ENCODE measurements at places on chromosomes 3 and 15.

- no peak for DNase-seq
Observed at GRCh38 chr3:16358336-16358735, 93.3 kb downstream of the OXNAD1 start.

DNA sequence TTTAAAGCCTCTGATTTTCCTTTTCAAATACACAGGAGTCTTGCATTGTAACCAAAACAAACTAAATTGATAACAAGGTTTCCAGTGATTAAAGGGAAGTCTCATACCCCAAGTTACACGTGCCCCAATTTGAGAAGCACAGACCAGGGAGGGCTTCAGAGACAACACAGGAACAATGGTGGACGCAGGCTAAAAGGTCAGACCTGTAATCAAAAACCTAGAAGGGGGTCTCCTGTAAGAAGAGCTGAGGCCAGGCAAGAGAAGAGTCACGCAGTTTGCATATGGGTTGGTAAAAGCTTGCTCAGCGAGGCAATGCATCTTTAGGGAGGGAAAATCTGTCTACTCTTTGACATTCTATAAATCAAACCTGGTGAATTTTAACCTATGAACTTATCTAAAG, 58.6 kb upstream of the MCF2L2 start:
- DNase-seq, result no peak

DNA sequence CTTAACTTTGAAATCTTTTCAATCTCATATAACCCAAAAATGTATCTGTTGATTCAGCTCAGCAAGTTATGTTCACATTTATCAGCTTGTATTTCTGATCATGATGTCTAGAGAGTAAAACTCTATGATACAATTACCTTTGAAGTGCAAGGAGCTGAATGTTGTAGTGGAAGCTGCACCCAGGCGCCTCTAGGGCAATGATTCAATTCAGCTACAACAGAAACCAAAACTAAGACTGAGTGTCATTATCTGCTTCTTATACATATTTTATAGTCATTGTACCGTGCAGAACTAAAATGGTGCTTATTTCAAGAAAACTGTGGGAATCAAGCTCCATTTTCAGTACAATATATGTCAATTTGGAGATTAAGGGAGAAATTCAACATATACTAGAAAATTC, 1237.5 kb downstream of the ZPLD1 start:
- DNase-seq, result no peak

DNA sequence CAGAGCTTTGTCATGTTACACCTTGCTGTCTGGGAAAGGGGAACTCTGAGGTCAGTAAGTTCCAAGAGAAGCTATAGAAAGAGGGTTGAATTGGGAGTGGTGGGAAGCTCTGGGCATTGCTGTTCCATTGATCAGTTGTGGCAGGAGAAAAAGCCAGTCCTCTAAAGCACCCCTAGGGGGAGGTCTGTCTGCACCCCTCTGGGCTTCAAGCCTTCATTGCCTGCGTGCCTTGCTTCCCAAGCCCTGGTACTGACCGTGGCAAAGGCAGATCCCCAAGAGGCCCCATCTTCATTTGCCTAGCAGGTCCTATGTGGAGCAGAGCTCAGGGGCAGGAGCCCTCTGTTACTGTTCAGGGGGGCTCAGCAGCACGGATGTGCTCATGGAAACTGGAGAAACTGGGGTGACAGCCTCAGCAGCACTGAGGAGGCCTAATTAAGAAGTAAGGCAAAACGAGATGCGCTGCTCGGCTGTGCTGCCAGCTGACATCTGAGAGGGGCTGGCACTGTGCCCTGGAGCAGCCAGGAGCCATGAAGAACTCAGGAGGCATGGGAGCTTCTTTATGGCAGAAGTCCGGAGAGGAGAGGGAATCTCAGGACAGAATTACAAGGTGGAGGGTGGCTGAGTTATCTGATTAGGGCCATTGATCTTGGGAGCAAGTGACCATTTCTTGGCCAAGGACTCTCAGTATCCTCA, 270.9 kb downstream of the RPLP1 start:
- DNase-seq, result no peak

GRCh38 chr15:77783636-77784035, 150.9 kb upstream of the LINGO1 start:
- no peak for DNase-seq

DNA sequence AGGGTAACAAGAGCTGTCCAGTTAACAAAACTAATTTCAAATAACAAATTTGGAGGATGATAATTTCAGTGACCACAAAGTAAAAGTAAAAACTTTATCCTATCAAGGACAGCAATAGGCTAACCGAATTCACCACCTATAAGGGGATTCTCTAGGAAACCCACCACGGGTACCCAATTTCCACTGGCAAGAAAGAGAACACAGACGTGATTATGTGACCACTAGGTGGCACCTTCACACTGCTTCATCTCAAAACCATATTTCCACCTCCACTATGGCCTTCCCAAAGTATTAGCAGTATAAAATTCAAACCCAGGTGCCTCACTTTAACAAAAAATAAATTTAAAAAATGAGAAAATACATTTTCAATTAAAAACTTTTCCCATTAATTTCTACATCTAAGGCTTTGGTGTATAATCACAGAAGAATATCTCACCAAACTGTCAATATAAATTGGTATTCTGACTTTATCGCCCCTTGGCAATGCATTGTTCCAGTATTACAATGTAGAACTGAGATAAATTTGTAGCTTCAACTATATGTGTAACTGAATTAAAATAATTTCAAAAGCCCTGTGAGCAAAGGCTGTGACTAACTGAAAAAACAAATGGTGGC, 96.5 kb downstream of the FSIP1 start:
- DNase-seq, result no peak

DNA sequence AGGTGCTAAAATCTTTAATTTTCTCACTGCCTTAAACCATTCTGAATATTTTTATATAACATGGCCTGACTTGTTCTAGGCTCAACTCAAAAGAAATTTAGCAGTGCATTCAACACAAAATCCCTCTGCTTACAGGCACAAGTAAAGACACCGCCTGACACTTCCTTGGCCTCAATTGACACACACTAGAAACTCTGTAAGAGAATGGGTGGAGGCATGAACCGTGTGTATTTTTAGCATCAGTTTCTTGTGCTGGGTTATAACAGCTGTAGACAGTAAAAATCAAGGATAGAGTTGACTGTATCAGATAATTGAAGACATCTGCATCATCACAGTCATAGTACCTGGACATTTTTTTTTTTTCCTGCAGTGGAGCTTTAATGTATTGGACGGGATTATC, 54.3 kb downstream of the SLC9A9 start:
- DNase-seq, result no peak

DNA sequence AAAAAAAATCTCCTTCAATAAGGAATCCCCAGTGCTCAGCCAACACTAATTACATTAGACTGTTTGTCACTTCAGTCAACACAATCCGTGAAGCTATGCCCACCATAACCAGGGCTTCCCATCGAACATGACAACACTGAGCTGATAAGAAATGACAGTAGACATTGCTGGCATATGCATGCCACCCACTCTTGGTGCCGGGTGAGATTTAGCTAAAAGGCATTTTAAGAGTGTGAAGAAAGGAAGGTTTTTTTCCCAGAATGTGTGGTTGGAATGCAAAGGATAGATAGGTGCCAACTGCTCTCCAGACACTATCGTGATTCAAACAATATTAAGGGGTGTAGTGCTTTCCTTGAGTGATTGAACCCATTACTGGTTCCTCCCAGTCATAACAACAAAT, 344.0 kb upstream of the LMCD1 start:
- no peak for DNase-seq

DNA sequence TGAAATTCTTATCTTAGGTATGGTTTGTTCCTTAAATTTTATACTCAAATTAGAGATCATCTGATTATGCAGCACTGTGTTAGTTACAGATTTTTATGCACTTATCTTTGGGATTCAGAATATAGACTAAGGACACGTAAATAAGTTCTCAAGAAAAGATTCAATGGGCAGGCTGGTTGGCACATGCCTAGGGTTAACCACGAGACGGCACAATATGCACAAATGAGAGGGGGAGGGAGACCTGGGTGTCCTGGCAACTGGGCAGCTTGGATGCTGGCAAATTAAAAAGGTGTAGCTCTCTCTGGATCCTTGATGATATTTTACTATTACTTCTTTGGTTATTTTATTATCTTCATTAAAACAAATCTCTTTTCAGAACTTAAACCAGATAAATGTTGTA, 672 bp downstream of the AADAC start:
- no peak for DNase-seq

DNA sequence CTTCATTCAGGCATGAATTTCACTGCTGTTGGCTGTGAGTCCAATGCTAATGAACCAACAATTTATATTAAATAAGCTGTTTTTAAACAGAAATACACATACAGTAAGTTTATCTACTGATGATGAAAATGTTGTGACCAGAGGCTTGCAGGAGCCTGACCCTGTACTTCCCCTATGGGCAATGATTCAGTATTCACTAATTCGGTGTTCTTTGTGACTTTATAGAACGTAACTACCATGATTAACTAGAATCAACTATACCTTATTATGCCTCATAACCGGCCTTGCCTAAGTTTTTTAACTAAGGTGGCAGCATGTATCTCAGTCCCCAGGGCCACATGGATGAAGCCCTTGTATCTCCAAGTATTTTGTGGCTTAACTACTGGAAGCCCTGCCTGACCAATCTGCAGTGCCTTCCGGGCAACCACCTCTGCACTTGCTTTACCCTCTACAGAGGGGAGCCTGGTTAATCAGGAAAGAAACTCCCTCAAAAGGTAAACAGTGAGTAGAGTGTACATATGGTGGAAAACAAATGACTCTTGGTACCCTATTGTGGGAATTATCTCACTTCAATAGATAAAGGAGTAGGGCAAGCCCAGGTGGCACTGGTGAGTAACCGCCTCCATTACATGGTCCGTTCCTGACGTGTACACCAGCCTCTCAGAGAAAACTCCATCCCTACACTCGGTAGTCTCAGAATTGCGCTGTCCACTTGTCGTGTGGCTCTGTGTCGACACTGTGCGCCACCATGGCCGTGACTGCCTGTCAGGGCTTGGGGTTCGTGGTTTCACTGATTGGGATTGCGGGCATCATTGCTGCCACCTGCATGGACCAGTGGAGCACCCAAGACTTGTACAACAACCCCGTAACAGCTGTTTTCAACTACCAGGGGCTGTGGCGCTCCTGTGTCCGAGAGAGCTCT, 11.6 kb upstream of the CLDN18 start:
- no peak for DNase-seq

GRCh38 chr3:45688194-45688881, 858 bp upstream of the SACM1L start:
- no peak for DNase-seq

Measured in stimulated activated CD8-positive, alpha-beta memory T cell treated with anti-CD3 and anti-CD28 coated beads, Interleukin-4, amount 100 ng/mL, for 1 hour (primary cell).